ENCODE measurements at places on chromosomes 1 and 21. TPM values are rescaled to one million over a fixed set of nuclear protein-coding genes. Genes with fewer than 3 reads are reported as not detected.

Gene RPE65
- 0.42 TPM for polyA plus RNA-seq

Gene FAM229A
- polyA plus RNA-seq: 71.5 TPM

Gene TDRD5
- polyA plus RNA-seq: 52.2 TPM

Gene ATP1A2
- polyA plus RNA-seq: 13.2 TPM

Gene HAPLN2
- 1.5 TPM for polyA plus RNA-seq

Gene AIRE
- polyA plus RNA-seq: 0.16 TPM

Gene LCE1F
- not detected for polyA plus RNA-seq

Gene PPIAL4G
- polyA plus RNA-seq: not detected

Gene AGRN
- polyA plus RNA-seq: 48.9 TPM

Gene CHRM3
- polyA plus RNA-seq: 7.5 TPM

Gene KLHDC9
- 144 TPM for polyA plus RNA-seq

Gene POU3F1
- 1.6 TPM for polyA plus RNA-seq

Gene GPR89A
- 35.6 TPM for polyA plus RNA-seq

Gene TRIM33
- polyA plus RNA-seq: 67.9 TPM

Gene S100A2
- polyA plus RNA-seq: 1.9 TPM

Gene NEK2
- polyA plus RNA-seq: 126 TPM

Gene MRPL39
- 66.7 TPM for polyA plus RNA-seq

Gene HJV
- polyA plus RNA-seq: 7.7 TPM

Gene ILDR2
- 36.8 TPM for polyA plus RNA-seq

Gene TRAF3IP3
- polyA plus RNA-seq: 9.2 TPM

Gene HSD3B1
- not detected for polyA plus RNA-seq

Gene CLCNKB
- polyA plus RNA-seq: 2.3 TPM

Gene TEKT2
- polyA plus RNA-seq: 117 TPM

Gene SLAMF9
- 0.74 TPM for polyA plus RNA-seq

Gene LRRC71
- 49.2 TPM for polyA plus RNA-seq

Gene KRTAP8-1
- polyA plus RNA-seq: not detected

Gene TTC22
- 1.7 TPM for polyA plus RNA-seq

Gene S100A7A
- polyA plus RNA-seq: not detected

Gene KLHDC8A
- polyA plus RNA-seq: 10.5 TPM

Gene NBPF4
- polyA plus RNA-seq: 10.5 TPM

Gene OR2L13
- 0.63 TPM for polyA plus RNA-seq

Gene OLIG2
- polyA plus RNA-seq: not detected

Gene NR1I3
- polyA plus RNA-seq: 0.57 TPM

Gene MMEL1
- polyA plus RNA-seq: 36.4 TPM

Gene TCP10L
- polyA plus RNA-seq: 350 TPM

Gene LYSMD1
- polyA plus RNA-seq: 9.5 TPM

Gene LYPD8
- polyA plus RNA-seq: 0.91 TPM

Gene OSCP1
- 199 TPM for polyA plus RNA-seq

Gene TCHHL1
- not detected for polyA plus RNA-seq

Gene ZNF672
- polyA plus RNA-seq: 28.4 TPM

Gene OLFML3
- polyA plus RNA-seq: 51.7 TPM

Gene UBE2U
- polyA plus RNA-seq: 72.2 TPM

Data from testis (tissue), 5 donors.